ENCODE measurements at places on chromosomes 1 and 21.

DNA sequence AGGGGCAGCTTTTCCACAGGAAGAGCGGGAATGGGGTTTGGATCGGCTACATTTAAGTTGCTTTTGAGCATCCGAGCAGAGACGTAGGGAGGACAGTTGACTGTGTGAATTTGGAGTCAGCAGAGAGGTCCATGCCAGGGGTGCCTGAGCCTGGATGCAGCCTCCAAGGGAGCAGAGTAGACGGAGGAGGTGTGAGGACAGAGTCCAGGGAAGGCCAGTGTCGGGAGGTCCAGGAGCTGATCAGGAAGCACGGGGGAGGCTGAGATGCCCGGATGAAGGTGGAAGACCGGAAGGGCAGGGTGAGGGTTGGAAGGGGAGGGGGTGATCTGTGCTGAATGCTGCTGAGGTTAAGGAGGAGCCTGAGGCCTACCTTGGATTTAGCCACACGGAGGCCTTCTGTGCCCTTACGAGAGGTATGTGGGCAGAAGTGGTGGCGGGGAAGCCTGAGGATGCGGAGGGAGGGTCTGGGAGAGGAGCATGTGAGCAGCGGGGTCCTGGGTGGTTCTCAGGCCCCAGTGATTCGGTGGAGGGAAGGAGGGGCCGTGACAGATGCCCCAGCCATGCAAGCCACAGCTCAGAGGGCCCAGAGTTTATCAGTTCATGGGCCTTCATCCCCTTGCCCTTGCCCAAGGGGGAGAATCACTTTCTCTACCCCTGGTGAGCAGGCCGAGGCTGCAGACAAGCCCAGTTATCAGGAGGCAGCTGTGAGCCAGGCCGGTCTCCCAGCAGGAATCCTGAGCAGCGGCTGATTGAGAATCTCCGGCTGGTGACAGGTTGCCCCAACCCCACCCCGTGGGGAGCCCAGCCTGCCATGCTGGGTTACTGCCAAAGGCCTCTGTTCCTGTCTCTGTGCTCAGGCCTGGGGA lies 54.0 kb upstream of the ACTL8 start:
- DNase-seq = no peak

DNA sequence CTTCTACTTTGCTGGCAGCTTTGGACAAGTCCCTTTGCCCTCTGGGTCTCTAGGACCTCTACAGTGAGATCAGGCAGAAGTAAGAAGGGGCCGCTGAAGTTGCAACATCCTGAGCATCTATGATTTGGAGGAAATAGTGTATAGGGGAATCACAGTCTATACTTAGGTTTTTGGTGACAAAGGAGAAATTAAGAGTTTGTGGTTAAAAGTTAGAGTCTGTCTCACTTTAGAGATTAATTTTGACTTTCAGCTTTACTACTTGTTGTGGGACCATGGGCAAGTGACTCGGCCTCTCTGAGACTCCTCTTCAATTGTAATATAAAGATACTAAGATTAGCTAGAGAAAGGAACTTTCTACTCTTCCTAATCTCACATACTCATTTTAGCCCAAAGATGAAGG lies 33.1 kb upstream of the LMX1A start:
- DNase-seq = no peak

DNA sequence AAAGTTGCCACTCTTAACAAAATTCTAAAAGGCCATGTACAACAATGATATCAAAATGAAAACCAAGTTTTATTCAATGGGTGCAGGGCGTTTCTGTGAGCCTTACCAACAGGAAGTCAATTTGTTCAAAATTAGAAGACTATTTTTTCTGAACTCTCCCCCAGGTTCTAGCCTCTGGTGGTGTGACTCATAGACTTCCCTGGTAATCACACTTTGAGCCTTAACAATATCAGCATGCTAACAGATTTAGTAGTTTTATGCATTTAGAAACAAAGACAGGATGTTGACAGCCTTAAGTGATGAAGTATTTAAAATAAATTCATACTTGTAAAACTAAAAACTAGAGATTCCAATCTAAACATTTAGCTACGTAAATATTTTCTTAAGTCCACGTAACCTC lies 88.4 kb downstream of the LRRC8C start:
- DNase-seq = no peak

- DNase-seq = no peak
Measured at GRCh38 chr21:29151931-29152330, 21.5 kb downstream of the MAP3K7CL start.

DNA sequence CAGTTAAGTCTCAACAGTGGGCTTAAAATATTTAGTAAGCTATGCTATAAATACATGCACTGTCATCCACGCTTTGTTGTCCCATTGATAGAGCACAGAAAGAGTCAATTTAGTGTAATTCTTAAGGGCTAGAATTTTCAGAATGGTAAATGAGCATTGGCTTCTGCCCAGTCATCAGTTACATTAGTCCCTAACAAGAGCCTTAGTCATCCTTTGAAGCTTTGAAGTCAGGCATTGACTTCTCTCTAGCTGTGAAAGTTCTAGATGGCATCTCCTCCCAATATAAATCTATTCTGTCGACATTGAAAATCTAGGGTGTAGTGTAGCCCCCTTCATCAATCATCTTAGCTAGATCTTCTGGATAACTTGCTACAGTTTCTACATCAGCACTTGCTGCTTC lies 12.0 kb upstream of the LPGAT1 start:
- DNase-seq = no peak

GRCh38 chr1:157490467-157491165 lies 61.7 kb downstream of the FCRL5 start:
- DNase-seq = peak; percentile 83

GRCh38 chr1:21220815-21221214 lies 44.1 kb upstream of the EIF4G3 start:
- DNase-seq = no peak

GRCh38 chr1:38867208-38867607 lies 5.9 kb downstream of the MYCBP start:
- no peak for DNase-seq

- DNase-seq = no peak
Measured at GRCh38 chr1:103326595-103326994, 198.9 kb upstream of the RNPC3 start.

DNA sequence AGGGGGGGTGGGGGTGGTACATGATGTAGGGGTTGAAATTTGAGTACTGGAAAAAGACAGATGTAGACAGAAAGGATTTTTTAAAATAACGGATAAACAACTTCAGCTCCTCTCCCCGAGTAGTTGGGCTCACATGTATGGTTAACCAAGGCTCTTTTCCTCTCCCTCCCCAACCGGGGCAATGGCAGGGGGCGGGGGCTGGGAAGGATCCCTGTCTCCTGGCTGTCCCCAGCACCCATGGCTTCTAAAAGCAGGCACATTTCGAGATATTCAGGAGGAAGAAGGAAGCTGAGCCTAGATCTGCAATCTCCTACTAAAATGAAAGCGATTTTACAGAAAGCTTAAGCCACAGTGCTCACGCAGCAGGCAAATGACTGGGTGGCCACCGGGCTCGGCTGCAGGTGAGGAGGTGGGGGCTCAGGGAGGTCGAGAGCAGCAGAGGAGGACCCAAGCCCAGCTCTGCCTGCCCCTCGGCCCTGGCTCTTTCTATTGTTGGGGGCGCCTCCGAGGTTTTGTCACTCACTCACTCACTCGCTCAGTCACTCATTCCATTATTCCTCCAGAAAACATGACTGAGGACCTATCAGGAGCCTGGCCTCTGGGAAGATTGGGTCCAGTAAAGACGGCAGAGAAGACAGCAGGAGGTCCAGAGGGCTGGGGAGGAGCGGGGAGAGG lies 573.3 kb downstream of the PTPRU start:
- DNase-seq = no peak

- no peak for DNase-seq
Measured at GRCh38 chr1:221919341-221919740, 177.5 kb upstream of the DUSP10 start.

DNA sequence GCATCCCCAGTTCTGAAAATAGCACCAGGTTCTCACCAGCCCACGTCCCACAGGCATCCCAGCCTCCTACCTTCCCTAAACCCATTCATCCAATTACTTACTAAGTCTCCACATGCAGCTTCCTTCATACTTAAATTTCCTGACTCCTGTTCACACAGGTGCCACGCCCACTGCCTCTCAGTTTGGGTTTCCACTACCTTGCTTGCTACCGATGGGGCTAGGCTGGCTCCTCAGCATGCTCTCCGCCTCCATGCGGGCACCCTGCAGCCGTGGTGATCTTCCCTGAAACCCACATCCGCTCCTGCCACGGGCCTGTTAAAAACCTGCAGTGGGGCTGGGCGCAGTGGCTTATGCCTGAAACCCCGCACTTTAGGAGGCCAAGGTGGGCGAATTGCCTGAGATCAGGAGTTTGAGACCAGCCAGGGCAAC lies 70.4 kb upstream of the ANGPTL1 start:
- DNase-seq = no peak

DNA sequence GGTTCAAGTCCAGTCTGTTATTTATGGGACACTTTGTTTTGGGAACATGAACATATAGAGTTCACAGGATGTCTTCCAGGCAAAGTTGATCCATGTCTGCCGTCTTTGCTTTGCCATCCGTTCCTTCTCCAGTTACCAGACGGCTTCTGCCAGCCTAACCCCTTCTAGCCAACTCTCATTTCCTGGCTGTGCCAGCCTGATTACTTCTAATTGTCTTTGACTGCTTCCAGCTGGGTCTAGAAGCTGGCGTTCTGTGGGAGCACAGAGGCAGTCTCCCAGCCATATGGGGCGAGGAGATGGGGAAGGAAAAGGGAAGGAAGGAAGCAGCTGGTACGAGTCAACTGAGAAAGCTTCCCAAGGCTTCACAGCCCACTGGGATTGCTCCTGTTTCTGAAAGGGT lies 3.1 kb upstream of the HUNK start:
- DNase-seq = no peak

GRCh38 chr1:186605762-186606350 lies 74.4 kb downstream of the PTGS2 start:
- no peak for DNase-seq

All from Peyer's patch (tissue), 4 donors.